Fibroblast of the aortic adventitia (primary cell): ENCODE measurements at places on chromosomes 7 and 10.

DNA sequence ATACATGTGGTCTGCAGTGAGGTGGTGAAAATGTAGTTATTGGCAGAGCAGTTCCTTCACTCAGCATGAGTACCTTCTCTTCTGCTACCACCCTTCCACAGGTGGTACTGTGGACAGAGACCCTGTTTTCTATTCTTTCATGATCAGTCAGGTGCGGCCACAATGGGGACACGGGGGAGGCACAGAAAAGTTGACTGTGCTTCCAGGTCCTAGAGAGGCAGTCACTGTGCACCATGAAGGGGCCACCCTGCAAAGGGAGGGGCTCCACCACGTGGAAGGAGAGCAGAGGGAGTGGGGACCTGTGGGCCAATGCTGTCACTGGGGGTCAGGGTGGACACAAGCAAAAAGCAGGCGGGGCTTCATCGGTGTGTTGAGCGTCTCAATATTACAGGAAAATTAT, 3.6 kb upstream of the LANCL2 start:
- DNase-seq: no peak

- no peak for DNase-seq
Measured at GRCh38 chr7:137519181-137519691, 175.7 kb upstream of the PTN start.

- no peak for DNase-seq
Measured at GRCh38 chr10:42972946-42973345, 103.9 kb upstream of the RET start.

GRCh38 chr7:33592718-33593117, 312.6 kb upstream of the BMPER start:
- DNase-seq: no peak

DNA sequence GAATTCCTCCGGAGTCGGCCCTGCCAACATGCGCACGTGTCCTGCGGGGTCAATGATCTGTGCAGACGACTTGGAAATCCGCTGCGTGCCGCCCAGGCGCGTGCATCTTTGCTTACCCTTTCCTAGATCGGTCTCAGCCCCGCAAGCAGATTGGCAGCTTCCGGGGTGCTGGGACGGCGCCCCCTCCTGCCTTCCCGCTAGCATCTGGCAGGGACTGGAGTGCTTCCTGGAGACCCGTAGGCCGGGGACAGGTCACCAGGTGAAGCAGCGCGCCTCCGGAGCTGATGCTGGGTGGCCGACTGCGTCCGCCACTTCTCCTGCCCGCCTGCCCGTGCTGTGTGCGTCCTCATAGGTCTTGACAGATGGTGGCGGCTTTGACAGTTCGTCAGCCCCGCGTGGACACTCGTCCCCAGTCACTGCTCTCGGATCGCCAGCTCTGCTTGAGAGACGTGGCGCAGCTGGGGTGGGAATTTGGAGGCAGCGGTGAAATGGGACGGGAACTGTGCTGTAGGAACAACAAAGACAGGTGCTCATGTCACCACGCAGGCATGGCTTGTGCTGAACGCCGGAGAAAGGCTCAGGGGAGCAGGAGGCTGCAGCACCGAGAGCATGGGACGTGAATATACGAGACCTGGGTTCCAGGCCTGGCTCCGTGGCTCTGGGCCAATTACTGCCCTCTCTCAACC, 21.9 kb upstream of the KCNK18 start:
- DNase-seq: no peak

DNA sequence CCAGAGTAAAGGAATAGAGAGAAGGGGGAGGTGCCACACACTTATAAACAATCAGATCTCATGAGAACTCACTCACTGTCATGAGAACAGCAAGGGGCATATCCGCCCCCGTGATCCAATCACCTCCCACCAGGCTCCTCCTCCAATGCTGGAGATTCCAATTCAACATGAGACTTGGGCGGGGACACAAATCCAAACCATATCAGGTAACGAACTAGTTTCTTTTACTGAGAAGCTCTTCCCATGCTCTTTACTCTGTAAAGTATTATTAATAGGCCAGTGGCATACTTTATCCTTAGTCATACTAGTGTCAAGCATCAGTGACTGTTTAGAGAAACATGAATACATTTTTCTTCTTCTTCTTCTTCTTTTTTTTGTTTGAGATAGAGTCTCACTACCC, 39.4 kb upstream of the ZNF488 start:
- no peak for DNase-seq

DNA sequence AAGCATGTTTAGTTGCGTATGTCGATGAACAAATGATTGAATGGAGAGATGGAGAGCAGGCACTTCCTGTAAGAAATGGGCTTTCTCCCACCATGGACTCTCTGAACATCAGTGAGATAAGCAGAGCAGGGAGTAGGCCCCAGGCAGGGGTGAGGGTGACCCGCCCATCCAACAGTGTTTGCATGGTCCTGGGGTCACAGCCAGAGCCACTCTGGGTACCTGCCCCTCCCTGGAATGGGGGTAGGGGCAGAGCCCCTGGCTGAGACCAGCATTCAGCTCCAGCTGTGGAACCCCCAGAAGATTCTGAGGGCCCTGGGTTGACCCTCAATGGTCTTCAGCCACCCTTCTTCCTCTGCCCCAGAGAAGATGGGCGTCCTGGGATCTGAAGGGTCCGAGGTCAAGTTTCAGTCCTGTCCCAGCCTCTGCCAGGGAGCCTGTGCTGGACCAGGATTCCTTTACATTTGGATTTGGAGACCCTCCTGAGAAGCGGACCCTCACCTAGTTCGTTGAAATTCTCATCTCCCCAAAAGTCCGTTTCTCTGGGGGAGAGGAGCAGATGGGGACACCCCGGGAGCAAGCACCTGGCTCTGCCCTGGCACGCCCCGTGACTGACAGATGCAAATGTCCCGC, 2.4 kb upstream of the FGF8 start:
- DNase-seq: no peak

- peak; percentile 4 for DNase-seq
Measured at GRCh38 chr10:46229144-46229563, 57.6 kb upstream of the ANTXRL start.

- DNase-seq: peak; percentile 51
Measured at GRCh38 chr7:41699516-41699915, 3.4 kb downstream of the INHBA start.

DNA sequence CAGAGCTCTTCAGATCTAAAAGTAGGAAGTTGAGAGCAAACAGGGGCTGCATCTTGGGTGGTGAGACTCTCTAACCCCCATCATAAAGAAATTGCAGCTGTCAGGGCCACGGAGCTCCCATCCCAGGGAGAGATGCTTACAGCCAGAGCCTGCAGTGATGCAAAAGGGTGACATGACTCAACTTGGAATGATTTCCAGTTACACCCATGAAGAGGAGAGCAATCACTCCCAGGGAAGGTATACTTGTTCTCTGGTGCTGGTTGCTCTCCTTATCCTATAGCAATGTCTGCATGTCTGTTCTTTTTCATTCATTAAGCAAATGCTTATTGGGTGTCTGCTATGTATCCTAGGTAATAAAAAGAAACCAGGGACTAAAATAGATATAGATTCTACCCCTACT, 228.0 kb downstream of the RAB11FIP2 start:
- DNase-seq: no peak

DNA sequence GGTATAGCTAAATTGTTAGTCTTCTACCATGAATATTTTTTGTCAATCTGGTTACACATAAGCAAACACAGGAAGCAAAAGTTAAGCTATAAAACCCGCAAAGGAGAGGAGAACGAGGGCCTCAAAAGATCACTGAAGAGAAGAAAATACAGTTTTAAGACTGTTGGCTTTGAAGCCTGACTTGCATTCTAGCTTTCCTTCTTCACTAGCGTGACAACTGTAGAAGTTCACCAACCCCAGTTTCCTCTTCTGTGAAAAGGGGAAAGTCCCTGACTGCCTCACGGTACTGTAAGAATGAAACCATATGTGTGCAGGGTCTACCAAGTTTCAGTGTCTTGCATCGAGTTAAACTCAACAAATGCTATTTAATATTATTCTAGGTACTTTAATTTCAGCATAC, 7.5 kb upstream of the LRRN3 start:
- peak; percentile 39 for DNase-seq

GRCh38 chr10:77873536-77874380, 52.8 kb downstream of the DLG5 start:
- DNase-seq: peak; percentile 59

GRCh38 chr7:22728401-22729029, 1.5 kb downstream of the IL6 start:
- DNase-seq: peak; percentile 87

GRCh38 chr7:94061326-94061725, 57.2 kb upstream of the BET1 start:
- no peak for DNase-seq

DNA sequence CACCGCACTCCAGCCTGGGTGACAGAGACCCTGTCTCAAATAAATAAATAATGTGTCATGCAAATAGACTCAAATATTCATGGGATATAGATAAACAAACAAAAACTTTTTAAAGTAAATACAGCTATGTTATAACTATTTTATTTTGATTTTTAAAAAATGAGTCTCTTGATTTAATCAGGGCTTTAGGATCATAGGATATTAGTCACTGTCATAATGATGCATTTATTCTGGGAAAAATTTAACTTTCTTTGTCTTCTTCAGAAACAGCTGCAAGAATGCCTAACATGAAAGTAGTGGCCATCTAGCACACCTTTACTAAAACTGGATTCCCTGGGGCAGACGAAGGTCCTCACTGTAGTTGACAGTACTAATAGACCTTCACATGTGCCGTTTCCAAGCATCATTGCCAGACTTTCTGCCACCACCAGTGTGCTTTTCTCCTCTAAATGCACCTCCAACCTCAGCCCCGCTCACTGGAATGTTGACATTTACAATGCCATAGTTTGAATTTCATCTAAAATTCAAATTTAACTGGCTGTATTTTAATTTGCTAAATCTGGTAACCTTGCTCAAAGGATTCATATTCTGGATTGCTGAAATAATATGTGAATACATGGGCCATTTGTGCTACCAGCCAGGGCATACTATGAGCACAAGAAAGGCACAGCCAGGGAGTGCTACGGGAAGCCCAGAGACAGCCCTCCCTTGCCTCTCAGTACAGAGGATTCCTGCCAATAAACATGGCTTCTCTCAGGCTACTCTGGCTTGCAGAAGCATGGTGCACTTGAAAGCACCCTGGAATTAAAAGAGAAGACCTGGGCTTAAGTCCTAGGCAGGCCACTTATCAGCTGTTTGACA, 63.4 kb upstream of the ADO start:
- DNase-seq: no peak

DNA sequence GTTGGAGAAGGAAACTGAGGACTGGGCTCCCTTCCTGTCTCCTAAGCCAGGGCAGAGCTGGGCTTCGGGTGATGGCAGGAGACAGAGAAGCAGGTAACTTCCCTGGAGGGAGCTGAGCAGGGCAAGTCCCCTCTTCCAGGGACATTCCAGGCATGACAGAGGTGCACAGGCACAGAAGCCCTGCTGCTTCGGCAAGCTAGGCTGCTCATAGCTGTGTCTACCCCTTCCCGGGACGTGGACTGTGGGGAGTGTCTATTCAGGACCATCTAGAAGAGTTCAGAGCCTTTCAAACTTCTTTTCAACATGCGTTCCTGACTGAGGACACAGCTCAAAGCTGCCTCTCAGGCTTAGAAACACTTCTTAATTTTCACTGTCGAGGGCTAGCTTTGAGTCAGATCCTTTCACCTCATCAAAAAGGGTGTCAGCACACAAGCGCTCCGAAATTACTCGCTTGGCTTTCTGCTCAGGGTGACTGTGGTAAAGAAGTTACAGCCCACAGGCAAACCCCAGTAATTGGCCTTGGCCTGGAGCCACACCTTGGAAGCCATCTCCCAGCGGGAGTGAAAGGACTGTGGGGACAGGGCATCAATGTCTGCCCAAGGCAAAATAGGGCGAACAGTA, 63.7 kb upstream of the STEAP1B start:
- peak; percentile 20 for DNase-seq

DNA sequence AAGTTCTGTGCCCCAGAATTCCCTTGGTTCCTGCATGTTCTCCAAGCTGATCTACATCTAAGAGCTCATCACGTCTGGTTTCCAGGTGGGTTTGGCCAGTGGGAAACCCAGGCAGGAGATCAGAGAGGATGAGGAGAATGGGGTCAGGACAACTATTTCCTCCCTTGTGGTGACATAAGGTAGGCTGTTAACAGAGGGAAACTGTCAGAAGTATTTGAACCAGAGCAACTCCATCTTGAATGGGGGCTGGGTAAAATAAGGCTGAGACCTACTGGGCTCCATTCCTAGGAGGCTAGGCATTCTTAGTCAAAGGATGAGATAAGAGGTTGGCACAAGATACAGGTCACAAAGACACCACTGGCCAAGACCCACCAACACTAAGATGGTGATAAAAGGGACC, 19.1 kb downstream of the GARIN1A start:
- DNase-seq: no peak

GRCh38 chr7:30472081-30472783, 6.4 kb downstream of the NOD1 start:
- DNase-seq: no peak

- DNase-seq: no peak
Measured at GRCh38 chr7:71896535-71896934, 515.6 kb downstream of the CALN1 start.

GRCh38 chr10:71998119-71998839, 34.1 kb downstream of the CHST3 start:
- no peak for DNase-seq

DNA sequence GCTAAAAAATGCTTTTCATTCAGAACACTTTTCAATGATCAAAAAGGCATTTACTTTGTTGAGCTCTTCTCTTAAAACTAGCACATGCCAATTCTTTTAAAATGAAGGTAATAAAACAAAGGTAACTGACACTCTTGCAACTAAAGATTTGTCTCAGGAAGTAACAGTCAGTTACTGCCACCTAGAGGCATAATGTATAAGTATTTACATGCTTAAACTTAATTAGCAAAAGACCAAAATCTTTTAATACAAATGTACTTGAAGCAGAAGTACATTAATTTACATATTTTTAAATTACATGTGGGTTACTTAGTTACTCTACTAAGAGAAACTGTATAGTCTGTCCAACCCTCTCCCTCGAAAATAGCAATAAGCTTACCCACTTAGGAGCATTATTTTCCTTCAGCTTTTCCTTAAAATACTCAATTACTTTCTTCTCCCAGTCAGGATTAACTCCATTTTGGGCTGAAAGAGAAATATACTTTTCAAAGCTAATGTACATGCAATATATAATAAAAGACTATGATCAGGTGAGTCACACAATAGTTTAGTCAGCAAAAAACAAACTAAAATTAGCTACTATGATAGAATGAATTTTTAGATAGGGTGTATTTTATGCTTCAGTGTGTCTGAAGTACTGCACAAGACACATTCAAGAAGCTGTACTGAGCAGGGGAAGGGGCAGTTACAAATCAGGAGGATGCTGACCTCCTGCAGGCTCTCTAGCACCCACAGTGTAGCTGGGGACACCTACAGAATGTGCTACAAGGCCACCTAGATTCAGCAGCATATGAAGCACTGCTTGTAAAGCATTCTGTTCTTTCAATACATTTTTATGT, 13.0 kb downstream of the MCMBP start:
- DNase-seq: peak; percentile 77

DNA sequence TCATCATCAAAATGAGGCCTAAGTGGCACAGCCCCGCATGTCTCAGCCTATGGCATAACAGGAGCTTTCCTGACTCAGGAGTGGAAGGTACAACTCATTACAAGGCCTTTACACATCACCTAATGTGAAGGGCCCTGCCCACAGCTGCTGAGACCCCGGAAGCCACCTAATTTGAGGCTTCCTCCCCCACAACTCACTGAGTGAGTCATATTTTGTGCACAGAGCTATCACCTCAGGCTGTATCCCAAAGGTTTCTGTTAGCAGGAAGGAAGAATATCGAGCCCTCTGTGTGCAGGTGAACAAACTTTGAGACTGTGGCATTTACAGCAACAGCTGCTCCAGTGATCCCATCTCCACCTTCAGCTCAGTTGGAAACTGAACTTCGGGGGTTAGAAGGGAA, 20.6 kb downstream of the HTR5A start:
- DNase-seq: no peak
